Amygdala (tissue), 56 donors: ENCODE measurements at places on chromosomes 7 and 10.

GRCh38 chr10:30413996-30414576 lies 19.9 kb upstream of the MAP3K8 start:
- no peak for DNase-seq

GRCh38 chr7:25928549-25929330 lies 223.3 kb upstream of the NFE2L3 start:
- DNase-seq = no peak

GRCh38 chr7:12594122-12594897 lies 23.8 kb downstream of the SCIN start:
- no peak for DNase-seq

- no peak for DNase-seq
These were observed 80.9 kb downstream of the LRMDA start for GRCh38 chr10:75512203-75512933.

DNA sequence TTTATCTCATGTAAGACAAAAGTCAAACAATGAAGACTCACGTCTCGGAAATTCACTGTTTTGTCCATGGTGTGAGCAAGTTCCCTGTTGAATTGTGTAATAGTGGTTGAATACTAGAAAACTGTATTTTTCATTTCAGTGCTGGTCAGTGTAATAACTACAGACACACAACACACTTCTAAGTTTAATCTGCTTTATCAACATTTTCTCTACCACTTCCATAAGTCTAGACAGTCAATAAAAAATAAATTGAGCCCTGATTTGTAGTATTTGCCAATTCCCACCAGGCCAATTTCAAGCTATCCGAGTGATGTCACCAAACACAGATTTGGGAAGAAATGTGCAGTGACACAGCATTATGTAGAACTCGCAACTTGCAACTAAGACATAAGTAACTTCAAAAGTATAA lies 81.9 kb downstream of the GPR141 start:
- DNase-seq = no peak

GRCh38 chr7:105102557-105103352 lies 88.8 kb downstream of the KMT2E start:
- DNase-seq = no peak

- no peak for DNase-seq
These were observed 88.1 kb upstream of the NRP1 start for GRCh38 chr10:33422471-33423153.

DNA sequence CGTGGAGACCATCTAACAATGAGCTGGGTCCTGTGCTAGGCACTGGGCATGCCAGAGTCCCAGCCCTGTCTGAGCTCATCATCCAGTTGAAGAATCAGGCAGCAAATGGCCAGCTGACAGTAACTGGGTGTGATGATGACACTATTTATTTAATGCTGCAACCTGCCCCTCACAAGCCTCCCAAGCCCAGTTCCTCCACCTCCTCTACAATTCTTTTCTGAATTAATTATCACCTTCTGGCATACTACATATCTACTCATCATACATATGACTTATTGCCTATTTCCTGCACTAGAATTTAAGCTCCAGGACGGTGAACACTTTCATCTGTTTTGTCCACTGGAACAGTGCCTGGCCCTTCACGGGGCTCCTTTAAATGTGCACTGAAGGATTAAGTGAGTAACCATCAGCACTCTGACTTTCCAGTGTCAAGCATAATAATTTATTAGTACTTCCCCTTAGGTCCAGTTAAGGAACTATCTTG lies 96.7 kb upstream of the LAMB4 start:
- no peak for DNase-seq

- DNase-seq = no peak
These were observed 59.7 kb upstream of the HABP2 start for GRCh38 chr10:113493195-113493594.

- DNase-seq = no peak
These were observed 24.4 kb downstream of the RNF133 start for GRCh38 chr7:122674502-122674901.

GRCh38 chr10:98269435-98269912 lies 1.5 kb upstream of the LOXL4 start:
- DNase-seq = no peak

DNA sequence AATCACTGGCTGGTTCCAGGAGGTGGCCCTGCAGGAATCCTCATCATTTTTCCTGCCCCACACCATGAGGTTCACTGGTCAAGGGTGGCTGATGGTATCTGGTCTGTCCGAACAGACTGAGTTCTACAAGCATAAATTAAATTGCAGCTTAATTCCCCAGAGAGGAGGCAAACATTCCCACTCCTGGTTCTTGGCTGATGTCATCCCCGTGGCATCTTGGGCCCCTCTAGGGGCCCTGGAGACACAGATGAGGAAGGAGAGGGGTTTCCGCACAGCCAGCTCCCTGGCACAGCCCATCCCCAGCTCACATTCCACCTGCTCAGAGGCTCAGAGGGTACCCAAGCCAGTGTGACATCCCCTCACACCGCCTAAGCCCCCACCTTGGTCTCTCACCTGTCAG lies 5.3 kb upstream of the KLRG2 start:
- DNase-seq = no peak

DNA sequence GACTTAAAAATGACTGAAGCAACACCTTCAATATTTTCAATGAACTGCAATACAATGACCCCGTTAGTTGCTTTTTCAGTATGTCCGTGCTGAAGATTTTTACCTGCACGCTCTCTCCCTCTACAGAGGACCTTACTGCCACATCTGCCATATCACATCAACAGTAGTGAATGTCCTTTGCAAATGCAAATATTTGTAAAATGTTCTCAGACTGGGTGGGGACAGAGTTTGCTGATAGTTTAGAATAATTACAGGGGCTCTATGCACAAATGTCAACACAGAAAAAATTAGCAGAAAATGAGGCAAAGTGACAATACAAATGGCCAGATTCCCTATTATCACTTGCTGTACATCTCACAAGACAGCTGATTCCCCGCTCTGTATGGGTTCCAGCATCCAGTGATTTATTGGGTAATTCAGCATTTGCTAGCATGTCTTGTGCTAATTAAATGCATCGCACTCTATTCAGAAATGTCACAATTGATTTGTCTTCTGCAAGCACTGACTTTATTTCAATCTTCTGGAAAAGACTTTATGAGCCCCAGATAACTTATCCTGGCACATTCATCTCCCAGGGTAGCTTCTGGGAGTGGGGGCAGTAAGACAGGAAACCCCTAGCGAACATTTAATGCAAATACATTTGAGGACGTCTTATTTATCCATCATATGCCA lies 69.1 kb upstream of the PTER start:
- DNase-seq = no peak

DNA sequence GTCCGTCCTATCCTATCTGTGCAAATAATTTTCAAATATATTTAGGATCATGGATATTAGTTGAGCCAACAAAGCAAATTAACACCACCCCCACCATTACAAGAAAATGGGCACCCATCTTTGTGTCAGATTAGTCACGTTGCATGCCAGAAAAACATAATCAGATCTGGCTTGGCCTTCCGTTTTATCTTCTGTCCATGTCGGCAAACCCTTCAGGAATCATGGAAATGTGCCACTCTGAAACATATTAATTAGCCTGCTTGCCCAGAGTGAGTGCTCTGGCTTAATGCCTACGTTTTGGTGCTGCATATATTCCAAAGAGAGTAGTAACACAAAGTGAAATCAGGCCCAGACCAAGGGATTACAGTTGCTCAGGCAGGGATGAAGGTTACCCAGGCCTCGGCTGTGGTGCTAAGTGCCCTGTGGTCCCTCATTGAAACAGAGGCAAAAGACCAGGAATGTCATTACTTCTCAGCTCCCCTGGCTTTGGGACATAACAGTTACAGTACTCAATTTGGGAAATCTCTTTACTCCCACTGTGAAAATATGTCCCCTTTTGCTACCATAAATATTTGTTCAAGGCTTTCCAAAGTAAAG lies 154.0 kb upstream of the LSM8 start:
- no peak for DNase-seq

GRCh38 chr7:33922820-33923219 lies 17.5 kb downstream of the BMPER start:
- DNase-seq = no peak

- DNase-seq = no peak
These were observed 1.9 kb downstream of the VPS41 start for GRCh38 chr7:38907066-38907465.

DNA sequence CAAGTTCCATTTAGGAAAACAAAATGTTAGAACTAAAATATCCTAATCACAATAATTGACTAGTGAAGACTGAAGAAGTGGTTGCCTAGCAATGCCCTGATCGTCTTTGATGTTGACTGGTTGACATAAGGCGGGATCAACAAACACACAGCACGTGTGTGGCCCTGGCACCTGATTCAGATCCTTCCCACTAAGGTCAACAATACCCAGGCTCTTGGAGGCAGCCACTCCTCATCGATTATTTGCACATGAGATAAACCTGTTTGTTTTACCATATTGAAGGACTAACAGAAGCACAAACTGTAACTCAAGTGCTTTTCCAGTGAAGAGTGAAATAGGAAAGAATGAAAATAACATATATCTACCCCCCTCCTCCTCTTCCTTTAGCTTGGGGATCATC lies 15.6 kb downstream of the FANK1 start:
- no peak for DNase-seq

- DNase-seq = no peak
These were observed 144.0 kb downstream of the BBS9 start for GRCh38 chr7:33273356-33273755.

DNA sequence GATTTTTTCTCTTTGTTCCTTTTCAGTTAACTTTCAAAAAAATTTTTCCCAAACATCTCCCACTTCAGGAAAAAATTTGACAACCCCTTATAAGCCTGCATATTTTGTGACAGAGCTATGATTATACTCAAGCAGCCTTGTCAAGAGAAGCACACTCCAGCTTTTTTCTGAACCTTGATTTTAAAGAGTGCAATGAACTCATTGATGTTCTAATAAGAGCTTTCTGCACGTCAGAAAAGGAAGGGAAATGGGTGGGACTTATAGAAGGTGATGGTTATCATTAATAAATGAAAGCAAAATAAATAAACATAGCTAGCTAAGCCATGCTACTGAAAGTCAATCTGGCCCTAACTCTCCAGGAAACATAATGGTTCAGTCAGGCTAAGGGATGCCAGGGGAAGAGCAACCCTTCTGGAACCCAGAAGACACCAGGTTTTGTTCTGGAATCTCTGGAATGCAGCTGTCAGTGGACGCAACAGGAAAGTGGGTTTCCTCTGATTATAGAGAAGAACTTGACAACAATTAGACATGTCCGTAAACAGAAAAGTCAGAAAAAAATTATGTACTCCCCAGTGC lies 76.1 kb downstream of the NHLRC2 start:
- DNase-seq = no peak

DNA sequence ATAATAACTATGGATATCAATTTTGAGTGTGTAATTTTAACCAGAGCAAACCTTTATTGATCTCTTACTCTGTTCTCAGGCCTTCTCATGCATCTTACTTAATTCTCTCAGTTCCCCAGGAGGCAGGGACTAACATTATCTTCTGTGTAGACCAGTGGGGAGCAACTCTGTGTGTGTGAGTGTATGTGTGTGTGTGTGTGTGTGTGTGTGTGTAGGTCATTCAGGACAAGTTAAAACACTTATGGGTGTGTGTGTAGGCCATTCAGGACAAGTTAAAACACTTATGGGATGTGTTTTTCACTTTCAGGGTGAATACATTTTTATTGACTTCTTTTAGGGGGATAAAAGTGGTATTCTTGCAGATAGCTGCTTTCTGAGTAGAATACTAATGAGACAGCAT lies 145.0 kb downstream of the ADAM12 start:
- no peak for DNase-seq

GRCh38 chr7:158802535-158803366 lies 26.6 kb downstream of the ESYT2 start:
- no peak for DNase-seq

- DNase-seq = no peak
These were observed 126.6 kb downstream of the CCDC71L start for GRCh38 chr7:106534271-106534846.

DNA sequence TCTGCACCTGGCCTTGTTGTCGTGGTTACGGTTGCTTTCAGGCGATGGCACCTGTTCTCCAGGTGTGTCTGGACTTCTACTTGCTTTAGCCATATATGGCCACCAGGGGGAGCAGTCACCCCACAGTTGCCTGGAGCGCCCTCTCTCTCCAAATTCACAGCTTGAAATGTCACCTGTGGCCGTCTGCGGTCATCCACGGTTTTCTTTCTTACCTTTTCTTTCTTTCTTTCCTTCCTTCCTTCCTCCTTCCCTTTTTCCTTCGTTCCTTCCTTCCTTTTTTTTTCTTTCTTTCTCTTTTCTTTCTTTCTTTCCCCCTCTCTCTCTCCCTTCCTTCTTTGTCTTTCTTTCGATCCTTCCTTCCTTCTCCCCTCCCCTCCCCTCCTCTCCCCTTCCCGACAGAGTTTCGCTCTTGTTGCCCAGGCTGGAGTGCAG lies 150.5 kb upstream of the VKORC1L1 start:
- DNase-seq = no peak

DNA sequence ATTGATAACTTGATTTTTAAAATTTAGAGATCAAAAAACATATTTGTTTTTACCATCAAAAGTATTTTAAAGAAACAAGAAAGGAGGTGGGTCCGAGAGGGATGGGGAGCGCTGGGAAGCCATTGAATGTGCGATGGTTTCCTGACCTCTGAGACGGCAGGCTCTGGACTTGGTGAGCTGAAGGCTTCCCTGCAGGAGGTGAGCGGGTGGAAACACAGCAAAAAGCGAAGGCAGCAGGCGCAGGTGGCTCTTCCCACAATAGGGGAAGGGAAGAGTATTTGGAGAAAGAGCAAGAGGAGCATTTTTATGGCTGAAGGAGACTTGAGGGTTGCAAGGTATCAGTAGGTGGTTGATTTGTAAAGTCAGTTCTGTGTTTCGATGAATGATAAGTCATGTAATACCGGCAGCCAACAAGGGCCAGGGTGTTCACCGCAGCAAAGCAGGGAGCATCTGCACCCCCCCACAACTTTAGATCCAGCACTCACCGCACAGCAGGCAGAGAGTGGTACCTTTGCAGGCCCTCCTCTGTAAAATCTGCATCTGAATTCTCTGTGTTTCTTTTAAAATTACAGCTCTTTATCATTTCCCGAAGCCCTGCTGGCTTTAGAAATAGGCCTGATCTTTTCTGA lies 10.5 kb downstream of the C10orf53 start:
- DNase-seq = no peak

DNA sequence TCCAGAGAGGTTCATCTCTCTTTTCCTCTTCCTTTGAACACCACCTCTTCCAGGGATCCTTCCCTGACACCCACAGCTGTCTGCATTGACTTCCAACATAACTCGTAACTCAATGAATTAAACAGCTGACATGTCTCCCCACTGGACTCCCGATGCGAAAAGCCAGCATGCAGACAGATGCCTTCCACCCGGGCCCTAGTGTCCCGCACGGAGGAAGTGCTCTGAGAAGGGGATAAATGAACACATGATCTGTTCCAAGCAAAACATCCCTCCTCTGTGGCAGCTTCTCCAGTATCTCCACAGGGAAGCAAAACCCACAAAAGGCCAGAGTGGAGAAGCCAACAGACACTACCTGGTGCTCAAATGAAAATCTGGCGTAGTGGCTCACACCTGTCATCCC lies 28.3 kb downstream of the OGDHL start:
- no peak for DNase-seq

- DNase-seq = no peak
These were observed 55.1 kb upstream of the ZPBP start for GRCh38 chr7:50147951-50148808.
